ENCODE measurements at places on chromosomes 4 and X.

DNA sequence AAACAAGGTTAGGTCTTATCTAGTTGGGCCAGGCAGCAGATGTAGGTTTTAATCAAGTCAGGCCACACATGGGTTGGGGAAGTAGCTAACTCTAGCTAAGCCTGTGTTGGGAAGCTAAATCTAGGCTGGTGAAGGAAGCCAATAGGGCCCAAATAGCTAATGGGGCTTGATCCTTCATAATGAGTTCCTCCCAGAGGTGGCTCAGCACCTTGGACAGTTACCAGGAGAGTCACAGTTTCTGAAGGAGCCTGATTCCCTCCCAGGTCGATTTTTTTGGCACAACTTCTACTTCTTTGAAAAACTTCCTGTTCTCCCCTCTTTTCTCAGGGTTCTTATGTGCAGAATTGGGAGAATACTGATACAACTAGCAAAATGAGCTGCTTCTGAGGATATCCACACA, 242.5 kb upstream of the PRPS2 start:
- DNase-seq: no peak

GRCh38 chrX:26083093-26083492, 55.0 kb upstream of the MAGEB18 start:
- DNase-seq: no peak

DNA sequence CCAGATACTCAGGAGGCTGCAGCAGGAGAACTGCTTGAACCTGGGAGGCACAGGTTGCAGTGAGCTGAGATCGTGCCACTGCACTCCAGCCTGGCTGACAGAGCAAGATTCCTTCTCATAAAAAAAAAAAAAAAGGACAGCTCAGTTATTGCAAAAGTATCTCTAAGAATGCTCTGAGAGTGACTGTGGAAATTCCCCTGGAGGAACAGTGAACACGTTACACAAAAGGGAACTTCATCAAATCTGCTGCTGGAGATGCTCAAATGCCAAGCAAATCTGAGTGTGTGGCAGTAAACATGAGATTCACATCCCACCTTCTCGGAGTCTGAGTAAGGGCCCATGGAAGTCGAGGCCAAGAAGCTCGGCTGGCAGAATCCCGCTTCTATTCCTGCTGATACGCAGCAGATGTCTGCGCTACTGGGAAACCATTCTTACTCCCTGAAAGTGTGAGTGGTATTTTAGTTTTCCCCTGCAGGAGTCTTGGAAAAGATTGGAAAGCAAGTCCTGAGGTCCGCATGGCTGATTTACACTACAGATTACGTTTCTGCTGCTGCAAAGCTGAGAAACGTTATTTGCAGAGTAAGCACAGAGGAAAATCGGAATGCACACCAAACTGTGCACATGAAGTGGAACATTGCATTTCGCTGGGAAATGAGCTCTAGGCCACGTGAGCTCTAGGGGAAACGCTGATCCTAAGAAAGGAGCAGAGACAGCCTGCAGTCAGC, 162.9 kb downstream of the NSUN7 start:
- no peak for DNase-seq

GRCh38 chrX:54950730-54951375, 30.2 kb downstream of the TRO start:
- no peak for DNase-seq

DNA sequence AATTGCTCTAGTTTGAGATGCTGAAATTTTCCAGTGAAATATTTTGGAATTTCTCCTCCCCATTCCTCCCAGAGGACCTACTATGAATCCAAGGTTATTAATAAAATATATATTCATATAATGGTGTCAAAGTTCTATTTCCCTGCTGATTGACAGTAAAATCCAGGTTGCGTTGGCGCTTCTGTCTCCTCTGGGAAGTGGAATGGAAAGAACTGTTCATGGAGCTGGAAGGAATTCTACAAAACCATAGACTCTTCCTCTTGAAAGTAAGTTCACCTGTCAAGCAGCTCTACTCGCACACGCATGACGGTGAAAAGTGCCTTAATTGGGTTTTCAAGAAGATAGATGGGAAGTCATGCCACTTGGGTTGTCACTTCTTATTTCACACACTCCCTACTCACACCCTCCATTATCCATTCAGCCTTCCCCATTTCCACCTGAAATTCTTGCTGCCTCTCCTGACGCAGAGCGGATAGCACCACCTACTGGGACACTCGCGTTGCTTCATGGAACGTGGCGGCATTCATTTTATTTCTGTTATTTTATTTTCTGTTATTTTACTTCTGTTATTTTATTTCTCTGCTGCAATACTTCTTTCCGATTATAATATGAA, 351.6 kb downstream of the NLGN4X start:
- DNase-seq: no peak

- no peak for DNase-seq
These were observed 39.6 kb downstream of the SCD5 start for GRCh38 chr4:82758701-82759685.

DNA sequence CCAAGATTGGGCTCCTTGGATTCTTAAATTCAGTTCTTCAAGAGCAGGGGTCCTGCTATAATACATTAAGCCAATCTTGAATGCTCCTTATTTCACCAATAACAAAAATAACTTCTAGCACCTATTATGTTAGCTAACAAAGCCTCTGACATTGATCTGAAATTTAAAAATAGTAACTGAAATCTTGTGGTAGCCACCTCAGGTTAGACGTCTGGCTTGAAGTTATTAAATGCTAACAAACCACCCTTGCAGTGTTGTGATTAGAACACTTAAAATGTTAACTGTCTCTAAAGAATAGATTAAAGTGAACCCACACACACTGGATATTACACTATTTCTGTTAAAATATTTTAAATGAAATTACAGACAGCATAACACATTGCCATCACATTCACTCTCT, 49.8 kb upstream of the LGI2 start:
- DNase-seq: no peak

GRCh38 chrX:56729152-56729850, at the start of gene NBDY:
NBDY (plus strand) TSS chrX:56729243; CDS start chrX:56729354, 111 bp downstream.
- DNase-seq: no peak

GRCh38 chr4:175635546-175635945, 176.5 kb downstream of the GPM6A start:
- DNase-seq: no peak

GRCh38 chr4:79662651-79663050, 254.6 kb upstream of the GK2 start:
- DNase-seq: no peak

- DNase-seq: no peak
These were observed 172.2 kb upstream of the CXCL13 start for GRCh38 chr4:77433418-77433733.

GRCh38 chrX:51862920-51863319, 30.5 kb upstream of the MAGED1 start:
- DNase-seq: no peak

DNA sequence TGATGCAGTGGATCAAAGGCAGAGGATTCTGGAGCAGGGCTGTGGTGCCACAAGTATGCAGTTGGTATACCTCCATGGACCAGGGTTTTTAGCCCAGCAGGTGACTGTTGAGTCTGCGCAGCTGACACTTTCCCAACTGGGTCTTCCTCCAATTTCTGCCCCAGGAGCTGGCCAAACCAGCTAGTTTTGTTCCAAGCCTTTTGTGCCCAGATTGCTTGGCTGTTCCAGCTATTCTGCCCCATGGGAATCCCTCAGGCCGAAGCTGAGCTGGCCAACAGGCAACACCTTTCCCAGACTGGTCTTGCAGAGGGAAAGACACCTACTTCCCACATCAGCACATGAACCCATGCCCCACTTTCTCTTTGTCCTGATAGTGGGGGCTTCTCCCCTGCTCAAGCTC, 22.8 kb upstream of the ANKRD17 start:
- DNase-seq: no peak

DNA sequence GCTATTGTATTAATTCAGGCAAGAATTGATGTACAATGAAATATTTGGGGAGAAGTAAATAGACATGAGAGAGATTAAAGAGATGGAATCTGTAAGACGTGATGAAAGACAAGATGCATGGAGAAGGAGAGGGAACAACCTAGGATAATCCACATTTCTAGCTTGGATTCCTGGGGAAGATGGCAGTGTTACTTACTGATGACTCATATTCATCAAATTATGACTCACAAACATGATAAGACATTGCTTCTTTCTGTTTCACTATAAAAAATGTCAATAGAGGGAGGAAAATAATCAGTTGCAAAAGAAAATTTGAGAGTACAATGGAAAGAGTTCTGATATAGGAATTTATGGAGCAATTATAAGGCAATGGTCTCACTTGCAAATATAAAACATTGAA, 104.1 kb upstream of the BMP3 start:
- no peak for DNase-seq

DNA sequence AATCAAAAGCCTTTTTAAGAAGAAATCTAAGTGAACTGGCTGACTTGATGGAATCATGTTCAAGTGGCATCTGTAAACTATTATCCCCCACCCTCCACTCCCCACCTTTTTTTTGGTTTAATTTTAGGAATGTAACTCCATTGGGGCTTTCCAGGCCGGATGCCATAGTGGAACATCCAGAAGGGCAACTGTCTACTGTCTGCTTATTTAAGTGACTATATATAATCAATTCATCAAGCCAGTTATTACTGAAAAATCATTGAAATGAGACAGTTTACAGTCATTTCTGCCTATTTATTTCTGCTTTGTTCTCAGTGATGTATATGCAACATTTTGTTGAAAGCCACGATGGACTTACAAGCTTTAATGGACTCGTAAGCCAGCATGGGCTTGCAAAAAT, 162.3 kb downstream of the STIM2 start:
- DNase-seq: no peak

DNA sequence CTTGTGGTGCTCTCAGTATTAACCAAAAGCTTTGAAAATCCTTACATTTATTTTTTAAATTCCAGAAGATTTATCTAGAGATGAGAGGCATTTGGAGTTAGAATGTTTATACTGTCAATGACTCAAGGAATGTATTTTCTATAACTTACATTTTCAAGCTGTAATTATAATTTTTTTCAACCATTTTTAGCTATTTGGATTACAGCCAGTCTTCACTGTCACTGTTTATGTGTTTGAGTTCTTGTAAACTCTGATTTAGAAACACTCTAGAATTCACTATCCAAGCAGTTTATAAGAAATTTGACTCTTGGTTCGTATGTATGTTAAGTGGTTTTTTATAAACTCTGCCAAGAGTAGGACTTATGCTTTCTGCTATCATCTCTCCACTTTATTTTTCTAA, 36.7 kb upstream of the GUCY1A1 start:
- no peak for DNase-seq

Measured in activated T-helper 9 cell treated with anti-CD3 and anti-CD28 coated beads, Interleukin-2, amount 50 U/mL, for 16 hours (primary cell).